Stimulated activated CD8-positive, alpha-beta memory T cell treated with anti-CD3 and anti-CD28 coated beads, Interleukin-12 subunit alpha, Interleukin-12 subunit beta, amount 100 ng/mL, for 4 hours (primary cell): ENCODE measurements at places on chromosomes 7 and 10.

GRCh38 chr10:131959841-131960240 lies 21.9 kb downstream of the BNIP3 start:
- no peak for DNase-seq

DNA sequence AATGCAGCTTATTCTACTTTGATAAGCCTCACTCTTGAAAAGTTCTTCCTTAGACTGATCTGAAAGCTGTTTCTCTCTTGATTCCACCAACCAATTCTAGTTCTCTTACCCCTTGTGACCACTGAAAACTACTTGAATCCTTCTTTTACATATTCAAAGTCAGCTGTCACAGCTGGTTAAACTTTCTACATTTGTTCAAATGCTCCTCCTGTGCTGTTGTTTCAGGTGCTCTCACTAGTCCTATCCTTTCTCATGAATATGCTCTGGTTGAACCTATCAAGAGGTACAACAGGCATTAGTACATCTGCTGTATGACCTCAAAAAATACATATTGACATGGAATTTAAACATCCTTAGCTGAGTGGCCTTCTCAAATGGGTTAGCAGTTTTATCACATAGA lies 91.5 kb downstream of the MYO3A start:
- DNase-seq: no peak

GRCh38 chr10:33938001-33938400 lies 603.5 kb upstream of the NRP1 start:
- DNase-seq: no peak

DNA sequence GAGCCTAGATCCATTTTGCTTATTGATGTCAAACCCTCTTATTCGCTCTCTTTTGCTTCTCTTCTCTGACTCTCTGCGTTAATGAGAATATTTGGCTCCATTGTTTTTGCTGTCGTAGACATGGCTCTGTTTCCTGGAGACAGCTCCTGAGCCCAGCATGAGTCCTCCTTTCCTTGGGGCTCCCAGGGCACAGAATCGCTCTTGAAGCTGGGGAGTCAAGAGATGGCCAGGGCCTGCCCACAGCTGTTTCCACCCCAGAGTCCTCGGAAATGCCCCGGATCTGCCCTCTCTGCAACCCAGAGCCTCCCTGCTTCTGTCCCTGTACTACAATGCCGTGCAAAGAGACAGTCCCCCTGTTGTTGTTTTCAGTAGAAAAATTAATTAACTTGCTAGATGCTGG lies 566.7 kb upstream of the FOXK1 start:
- DNase-seq: no peak

DNA sequence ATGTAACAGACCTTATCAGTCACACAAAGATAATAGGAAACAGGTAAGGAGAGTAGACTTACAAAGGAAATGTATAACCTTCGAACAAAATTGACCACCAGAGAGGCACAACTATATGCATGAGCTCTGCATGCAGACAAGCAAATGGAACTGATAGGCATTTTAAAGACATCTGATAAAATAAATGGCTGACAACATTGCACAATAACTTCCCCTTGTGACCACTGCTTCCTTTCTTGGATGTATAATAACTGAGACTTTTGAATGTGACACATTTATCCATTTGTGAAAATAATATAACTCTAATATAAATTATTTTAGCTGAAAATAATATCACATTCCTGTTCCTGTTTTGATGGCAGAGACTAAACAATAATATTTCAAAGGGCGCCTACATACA lies 654.2 kb upstream of the STEAP1 start:
- no peak for DNase-seq

DNA sequence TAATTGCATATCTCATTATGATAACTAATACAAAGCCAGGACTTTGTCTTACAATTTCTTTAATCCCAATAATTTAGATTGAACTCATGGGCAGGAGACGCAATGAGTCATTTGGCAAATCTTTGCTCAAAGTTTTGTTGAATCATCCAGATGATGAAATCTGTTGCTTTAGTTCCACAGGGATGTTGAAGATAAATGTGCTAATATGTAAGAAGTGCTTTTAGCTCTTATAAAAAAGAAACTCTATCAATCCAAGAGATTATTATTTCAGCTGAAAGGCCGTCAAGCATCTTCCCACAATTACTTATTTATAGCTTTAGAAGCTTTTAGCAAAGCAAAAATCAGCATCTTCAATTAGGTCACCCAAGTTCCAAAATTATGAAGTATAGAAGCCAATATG lies 36.8 kb upstream of the ANK3 start:
- DNase-seq: no peak

DNA sequence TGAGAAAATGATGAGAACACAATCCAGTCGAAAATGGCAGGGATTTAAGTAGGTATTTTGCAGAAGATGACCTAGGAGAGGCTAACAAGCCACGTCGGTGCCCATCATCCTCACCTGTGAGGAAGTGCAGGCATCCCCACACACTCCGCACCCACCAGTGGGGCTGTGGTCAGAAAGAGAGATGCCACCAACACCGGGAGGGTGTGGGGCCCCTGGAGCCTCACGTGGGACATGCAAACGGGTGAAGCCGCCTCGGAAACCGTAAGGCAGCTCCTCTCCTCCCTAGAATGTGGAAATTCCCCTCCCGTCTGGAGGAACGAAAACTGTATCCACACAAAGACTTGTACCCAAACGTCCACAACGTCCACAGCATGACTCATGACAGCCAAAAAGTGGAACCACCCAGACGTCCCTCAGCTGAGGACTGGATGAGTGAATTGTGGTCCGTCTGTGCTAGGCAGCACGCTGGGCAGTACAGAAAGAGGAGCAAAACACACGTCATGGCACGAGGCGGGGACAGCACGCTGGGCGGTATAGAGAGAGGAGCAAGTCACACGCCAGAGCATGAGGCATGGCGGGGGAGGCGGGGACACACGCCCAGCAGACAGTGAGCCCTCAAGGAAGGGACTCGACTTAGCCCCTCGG lies 246.0 kb downstream of the ELFN1 start:
- DNase-seq: no peak

DNA sequence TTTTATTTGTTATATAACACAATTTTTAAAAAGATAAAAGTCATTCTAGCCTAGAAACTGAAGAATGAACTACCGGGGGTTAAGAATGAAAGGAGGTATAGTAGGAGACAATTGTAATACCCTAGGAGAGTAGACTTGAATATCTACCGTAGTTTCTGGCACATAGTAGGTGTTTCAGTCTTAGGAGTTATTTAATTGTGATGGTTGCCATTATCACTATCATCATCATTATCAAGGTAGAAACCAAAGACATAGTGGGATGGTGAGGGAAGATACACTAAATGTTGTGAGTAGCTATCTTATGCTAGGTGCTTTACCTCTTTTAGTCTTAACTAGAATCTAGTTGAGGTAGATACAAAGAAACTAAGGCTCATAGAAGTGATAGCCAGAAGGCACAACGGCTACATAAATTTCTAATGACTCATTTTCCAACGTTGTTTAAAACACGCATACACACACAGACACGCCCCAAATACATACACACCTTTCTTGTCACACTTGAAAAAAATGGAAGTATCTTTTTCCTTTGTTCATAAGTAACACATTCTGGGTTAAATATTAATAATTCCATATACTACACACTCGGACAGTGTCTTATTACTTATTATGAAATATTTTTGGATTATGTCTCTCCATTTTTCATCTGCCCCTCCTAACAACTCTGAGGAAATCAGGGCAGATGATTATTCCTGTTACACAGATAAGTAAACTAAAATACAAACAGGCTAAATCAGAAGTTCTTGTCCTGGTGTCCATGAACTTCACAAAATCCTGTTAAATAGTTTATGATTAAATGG lies 2.0 kb upstream of the ANLN start:
- no peak for DNase-seq

- no peak for DNase-seq
These were observed 109.3 kb downstream of the ETV1 start for GRCh38 chr7:13879994-13880686.

GRCh38 chr7:2440608-2441245 lies 35.5 kb downstream of the GRIFIN start:
- no peak for DNase-seq

- DNase-seq: no peak
These were observed 105.3 kb downstream of the PPP1R3A start for GRCh38 chr7:113813471-113813870.
